HCT116 (cell line): ENCODE measurements at places on chromosomes 7 and 10. TPM values are rescaled to one million over a fixed set of nuclear protein-coding genes. Genes with fewer than 3 reads are reported as not detected.

GRCh38 chr7:96414931-96415292, 93.0 kb upstream of the SLC25A13 start:
- peaks cover 19% of the 10 kb centered on the region for H3K27me3 ChIP-seq
- H3K27ac ChIP-seq: no peak overlapping the region
- no peak overlapping the region for H3K4me3 ChIP-seq
- H3K36me3 ChIP-seq: no peaks in the 10 kb centered on the region

PRR15 gene
- total RNA-seq: 2.9 TPM

KIAA1549 gene
- 3.9 TPM for total RNA-seq

OR2A5 gene
- total RNA-seq: not detected

DNA sequence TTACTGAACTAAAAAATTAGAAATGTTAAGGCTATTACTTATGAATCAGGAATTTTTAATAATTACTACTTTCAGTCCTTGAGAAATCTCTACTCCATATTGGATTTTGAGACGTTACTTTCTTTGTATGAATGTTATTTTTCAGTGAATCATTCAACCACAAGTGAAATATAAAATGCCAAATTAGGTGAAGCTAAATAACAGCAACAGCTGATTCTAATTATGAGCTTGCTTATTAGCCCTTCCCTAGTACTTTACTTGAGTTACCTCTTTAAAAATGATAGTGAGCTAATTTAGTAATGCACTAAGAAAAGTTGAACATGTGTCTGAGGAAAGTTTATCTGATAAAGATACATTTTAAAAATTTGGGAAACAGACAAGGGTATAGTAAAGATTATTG, 51.4 kb downstream of the PCGF5 start:
- H3K36me3 ChIP-seq: no peaks in the 10 kb centered on the region
- H3K27me3 ChIP-seq: no peaks in the 10 kb centered on the region
- no peak overlapping the region for H3K4me3 ChIP-seq

- H3K36me3 ChIP-seq: no peaks in the 10 kb centered on the region
- H3K27me3 ChIP-seq: peaks cover 20% of the 10 kb centered on the region; the same call in 1 of the 2 replicates
- no peak overlapping the region for H3K27ac ChIP-seq
- no peak overlapping the region for H3K4me3 ChIP-seq
- peak; percentile 65 for DNase-seq
- no peaks in the 10 kb centered on the region for H3K4me1 ChIP-seq
Observed at GRCh38 chr7:32204361-32205018, 134.3 kb upstream of the PDE1C start.

GRCh38 chr10:110363572-110364411, 59.1 kb upstream of the SMNDC1 start:
- no peaks in the 10 kb centered on the region for H3K36me3 ChIP-seq
- H3K27ac ChIP-seq: no peak overlapping the region
- DNase-seq: no peak
- H3K27me3 ChIP-seq: no peaks in the 10 kb centered on the region
- peak overlapping the region; percentile 9; the same call in 1 of the 2 replicates for H3K4me3 ChIP-seq

DNA sequence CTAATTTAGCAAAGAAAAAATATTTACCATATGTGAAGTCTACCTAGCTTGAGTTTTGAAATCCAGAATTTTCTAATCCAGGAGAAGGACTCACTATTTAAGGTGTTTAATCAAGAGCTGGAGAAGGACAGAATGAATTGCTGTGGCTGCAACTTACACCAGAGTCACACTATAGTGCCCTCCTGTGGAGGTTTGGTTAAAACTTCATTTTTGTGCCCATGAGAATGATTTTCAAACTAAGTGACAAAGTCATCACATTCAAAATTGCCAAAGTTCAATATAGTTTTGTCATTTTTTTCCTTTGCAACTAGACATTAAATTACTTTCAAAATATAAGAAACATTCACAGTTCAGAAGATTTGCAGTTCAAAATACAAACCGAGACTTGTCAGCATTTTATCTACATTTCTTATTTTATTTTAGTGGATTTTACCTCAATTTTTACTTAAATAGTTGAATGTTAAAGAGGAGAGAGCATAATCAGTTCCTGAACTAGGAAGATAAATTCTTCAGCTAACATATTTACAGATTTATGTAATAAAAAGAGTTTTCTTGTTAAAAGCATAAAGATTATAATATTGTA, 70.7 kb downstream of the CABCOCO1 start:
- H3K4me3 ChIP-seq: no peak overlapping the region
- H3K27ac ChIP-seq: no peak overlapping the region
- H3K36me3 ChIP-seq: no peaks in the 10 kb centered on the region
- no peaks in the 10 kb centered on the region for H3K27me3 ChIP-seq
- peak; percentile 47 for DNase-seq
- no peaks in the 10 kb centered on the region for H3K4me1 ChIP-seq

OTUD1 gene
- total RNA-seq: 5.7 TPM
